RWPE2 (cell line): ENCODE measurements at places on chromosomes 7 and 10.

- no peak for DNase-seq
Measured at GRCh38 chr7:29039821-29040578, 81.9 kb upstream of the TRIL start.

DNA sequence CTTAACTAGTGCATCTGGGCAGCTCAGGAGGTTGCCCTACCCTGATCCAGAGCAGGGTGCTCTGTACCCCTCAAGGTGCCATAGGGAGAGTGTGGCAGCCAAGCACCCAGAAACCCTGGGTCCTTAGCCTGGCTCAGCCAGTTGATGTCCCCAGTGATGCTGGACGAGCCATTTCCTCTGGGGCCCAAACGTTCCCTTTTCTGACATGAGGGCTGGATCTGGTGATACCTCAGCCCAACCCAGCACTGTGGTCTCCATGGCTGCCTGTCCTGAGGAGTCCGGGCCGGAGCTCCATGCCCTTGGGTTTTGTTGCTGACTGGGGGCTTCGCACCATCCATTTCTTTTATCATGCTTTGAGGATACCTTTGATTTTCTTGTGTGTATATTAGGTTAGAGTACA, 87.9 kb upstream of the IKZF1 start:
- DNase-seq, result no peak

GRCh38 chr10:130742941-130743675, 568.4 kb downstream of the TCERG1L start:
- no peak for DNase-seq

GRCh38 chr10:72756674-72757385, 64.9 kb downstream of the MCU start:
- DNase-seq, result no peak

DNA sequence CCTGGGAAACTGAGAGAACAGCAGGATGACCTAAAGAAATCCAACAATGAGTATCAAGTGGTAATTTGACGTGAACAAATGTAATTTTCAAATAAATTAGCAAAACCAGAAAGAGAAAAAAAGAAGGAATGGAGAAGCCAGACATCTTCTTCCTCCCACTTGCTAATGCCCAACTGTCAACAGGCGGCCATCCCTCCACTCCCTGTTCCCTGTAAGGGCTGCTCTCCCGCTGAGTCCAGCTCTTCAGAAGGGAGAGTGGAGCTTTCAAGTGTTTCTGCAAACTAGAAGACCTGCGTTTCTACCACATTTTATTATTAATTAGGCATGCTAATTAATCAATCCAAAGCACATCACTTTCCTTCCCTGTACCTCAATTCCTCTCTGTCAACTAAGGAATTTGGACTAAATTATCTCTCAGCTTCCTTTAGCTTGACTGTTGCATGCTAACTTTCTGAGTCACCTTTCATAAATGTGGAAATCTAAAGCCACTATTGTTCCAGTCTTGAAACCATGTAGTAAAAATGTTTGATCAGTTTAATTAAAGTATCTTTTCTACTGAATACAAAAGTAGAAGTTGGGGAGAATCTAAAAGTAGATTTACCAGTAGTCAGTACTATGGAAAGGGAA, 48.4 kb upstream of the CUL1 start:
- DNase-seq, result no peak
